Glomerular endothelial cell (primary cell): ENCODE measurements at places on chromosomes 5 and 9.

GRCh38 chr9:19988281-19988680, 199.4 kb upstream of the SLC24A2 start:
- DNase-seq, result no peak

DNA sequence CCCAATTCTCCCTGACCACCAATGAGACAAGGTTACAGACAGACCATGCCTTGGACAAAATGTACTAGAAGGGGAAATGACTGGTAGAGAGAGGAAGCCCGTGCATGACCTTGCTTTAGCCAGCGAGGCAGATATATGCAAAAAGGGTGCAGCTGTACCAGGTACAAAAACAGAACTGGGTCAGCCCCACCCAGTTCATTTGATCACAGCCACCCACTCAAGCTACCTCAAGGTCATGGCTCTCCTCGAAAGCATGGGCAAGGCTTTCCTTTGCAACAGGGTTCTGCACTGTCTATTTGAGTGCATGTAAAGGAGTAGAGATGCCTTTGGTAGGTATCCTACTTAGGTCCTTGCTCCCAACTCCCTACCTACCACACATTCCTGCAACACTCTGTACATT, 33.3 kb downstream of the TLE1 start:
- no peak for DNase-seq

DNA sequence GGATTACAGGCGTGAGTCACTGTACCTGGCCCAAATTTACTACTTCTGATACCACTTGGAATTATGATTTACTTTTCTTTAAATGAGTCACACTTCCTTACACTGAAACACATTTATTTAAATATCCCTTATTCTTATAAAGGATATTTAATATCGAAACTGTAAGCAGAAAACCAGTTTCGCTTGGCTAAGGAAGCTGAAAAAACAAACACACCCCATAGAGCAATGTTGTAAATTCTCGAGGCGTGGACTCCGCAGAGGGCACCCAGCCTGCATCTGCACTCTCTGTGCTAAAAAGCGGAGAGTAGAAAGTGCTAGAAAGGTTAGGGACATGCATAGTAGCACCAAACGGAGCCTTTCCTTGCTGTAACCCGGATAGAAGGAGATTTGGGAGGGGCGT, 86.5 kb downstream of the HMCN2 start:
- no peak for DNase-seq

GRCh38 chr9:75739884-75740611, 150.4 kb upstream of the PCSK5 start:
- no peak for DNase-seq

DNA sequence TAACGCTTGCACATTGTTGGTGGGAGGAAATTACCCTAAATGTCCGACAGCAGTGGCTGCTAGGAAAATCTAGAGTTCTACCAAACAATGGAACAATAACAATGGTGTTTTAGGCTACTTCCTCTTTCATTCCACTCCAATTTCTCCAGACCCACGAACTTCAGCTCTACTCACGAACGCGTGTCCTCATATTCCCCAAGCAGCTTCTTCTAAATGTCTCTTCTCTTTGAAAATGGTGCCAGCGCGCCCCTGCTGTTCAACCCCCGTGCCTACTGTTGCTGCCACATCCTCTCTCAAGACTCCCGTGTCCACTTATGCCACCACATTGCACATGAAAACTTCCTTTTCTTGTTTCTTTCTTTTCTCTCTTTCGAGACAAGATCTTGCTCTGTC, 25.6 kb downstream of the OR2V2 start:
- no peak for DNase-seq

- no peak for DNase-seq
These were observed 73.1 kb downstream of the RGS3 start for GRCh38 chr9:113536483-113537228.

DNA sequence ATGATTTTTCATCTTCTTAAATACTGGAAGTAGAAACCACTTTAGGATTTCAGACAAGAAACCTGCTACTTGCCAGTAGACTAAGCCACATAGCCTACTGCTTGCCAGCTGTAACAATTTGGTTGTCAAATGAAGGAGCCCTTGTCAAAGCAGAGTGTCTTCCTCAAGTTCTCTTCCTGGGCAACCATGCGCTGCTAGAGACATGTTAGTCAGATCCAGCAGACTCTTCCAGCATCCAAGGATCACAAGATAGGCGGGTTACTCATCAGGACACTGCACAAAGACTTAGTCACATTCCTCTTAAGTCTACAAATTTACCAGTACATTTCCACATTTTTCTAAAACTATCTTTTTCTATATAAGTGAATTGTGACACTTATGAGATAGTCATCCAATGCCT, 24.4 kb downstream of the SKIC3 start:
- DNase-seq, result no peak

- DNase-seq, result no peak
These were observed 67.8 kb downstream of the JAK2 start for GRCh38 chr9:5052838-5053237.

DNA sequence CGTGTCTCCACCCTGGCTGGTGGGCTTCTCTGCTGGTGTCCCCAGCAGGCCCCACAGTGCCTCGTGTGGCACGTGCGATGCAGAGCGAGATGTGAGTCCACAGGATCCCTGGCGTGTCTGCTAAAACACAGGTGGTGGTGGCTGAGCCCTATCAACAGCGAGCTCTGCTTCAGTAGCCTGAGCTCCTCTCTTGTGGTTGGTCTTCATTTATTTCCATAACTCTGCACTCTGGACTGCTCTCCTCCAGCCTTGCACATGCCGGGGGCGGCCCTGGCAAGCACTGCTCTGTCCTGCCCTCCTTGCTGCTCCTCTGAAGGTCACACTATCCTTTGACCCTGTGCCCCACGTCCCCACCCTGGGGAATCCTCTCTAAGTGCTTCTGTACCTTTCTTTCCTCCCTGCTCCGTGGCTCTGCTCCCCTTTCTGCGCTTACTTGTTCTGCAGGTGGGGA, 59.2 kb downstream of the NSUN2 start:
- no peak for DNase-seq

DNA sequence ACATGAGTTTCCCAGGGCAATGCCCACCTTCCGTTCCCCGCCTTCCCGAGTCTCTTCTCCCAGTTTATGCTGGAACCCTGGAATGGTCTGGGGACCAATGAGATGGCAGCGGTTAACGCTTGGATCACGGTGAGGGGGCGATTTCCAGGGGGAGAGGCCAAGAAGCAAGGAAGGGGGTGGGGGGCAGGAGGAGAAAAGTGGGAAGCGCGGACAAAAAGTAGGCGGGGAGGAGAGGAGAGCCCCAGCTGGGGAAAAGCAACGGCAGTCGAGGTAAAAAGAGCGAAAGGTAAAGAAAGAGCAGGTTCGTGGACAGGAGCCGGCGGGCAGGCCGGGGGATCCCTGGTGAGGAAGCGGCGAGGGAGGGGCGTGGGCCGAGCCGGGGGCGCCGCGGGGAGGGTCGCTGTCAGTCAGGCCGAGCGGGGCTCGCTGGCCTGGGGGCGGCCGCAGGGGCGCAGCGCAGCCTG, 508 bp upstream of the SNCAIP start:
- no peak for DNase-seq

DNA sequence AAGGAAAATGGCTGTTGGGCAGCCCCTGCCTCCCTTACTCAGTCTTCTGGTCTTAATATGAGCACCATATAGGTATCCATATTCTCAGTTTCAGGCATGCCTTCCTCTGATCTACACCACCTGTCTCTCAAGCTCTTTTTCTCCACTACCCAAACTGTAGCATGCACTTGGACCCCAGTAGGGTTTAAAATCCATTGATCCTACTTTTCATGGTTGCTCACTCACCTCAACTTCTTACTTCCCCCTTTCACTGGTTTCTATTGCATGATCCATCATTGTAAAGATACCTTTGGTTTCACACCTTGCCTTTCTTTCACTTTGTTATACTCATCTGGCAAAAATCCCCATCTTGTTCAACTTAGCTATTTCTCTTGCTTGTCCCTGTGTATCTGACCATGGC, 159.4 kb downstream of the KDM4C start:
- no peak for DNase-seq

DNA sequence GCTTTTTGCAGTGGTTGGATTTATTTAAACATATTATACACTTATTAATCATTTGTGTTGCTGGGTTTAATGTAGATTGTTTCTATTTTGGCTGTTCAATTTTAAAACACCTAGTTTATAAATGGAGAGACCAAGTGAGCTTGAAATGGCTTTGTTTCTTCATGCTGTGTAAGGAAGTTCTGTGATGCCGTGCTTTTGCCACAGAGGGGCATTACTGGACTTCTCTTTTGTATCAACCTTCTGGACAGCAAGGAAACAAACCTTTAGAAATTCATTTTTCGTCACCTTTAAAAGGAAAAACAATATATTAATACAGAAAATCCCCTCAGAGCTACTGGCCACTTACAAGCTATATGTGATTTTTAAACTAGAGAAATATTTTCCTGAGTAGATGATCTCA, 81.9 kb downstream of the DMRTA1 start:
- DNase-seq, result no peak

DNA sequence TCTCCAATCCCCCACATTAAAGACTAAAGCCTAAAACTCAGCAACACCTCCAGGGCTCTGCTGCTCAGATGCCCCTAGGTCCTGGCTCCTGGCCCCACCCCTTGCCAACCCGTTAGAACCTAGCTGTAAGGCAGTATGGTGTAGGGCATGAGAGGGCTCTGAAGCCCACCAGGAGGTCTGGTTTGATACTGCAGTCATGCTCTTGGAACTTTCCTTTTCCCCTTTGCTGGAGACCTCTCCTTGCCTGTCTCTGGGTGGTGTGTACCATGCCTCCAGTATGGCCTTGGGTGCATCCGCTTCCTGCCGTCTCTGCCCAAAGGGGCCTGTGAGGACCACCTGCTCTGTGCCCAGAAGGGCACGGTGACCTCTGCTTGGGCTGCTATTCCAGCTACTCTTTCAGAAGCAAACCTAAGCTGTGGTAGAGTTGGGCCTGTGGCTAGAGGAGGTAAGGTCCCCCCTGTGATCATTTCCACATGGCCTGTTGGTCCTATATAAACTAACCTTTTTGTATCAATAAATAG, 3.5 kb downstream of the TENT4A start:
- DNase-seq, result no peak

- DNase-seq, result no peak
These were observed 54.8 kb downstream of the IQGAP2 start for GRCh38 chr5:76457674-76458485.

DNA sequence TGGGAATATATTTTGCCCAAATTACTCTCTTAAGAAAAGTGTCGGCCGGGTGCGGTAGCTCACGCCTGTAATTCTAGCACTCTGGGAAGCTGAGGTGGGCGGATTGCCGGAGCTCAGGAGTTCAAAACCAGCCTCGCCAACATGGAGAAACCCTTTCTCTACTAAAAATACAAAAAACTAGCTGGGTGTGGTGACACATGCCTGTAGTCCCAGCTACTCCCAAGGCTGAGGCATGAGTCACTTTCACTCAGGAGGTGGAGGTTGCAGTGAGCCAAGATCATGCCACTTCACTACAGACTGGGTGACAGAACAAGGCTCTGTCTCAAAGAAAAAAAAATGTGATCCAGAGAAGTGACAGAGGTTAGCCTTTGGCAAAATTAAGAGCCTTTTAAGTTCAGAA, 26.4 kb upstream of the TMEM171 start:
- DNase-seq, result no peak

GRCh38 chr5:167961731-167962130, 329.7 kb upstream of the WWC1 start:
- no peak for DNase-seq

DNA sequence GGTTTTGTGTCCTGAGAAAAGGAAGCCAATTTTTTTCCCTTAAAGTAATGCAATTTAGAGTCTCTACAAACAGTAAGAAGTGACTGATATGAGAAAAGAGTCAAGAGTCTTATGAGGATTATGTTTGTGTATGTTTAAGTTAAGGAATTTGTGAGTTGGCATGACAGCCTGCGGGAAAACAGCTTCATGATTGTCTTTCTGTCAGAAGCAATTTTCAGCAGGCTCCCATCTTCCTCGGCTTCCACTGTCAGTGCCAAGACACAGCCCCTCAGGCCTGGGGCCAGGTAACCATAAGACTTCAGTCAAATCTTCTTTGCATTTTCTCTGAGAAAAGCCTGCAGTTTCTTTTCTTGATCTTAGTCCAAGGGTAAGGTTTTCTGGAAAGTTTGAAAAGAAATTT, 17.0 kb upstream of the SELENOP start:
- no peak for DNase-seq

- no peak for DNase-seq
These were observed 3.1 kb downstream of the PTRH1 start for GRCh38 chr9:127712371-127712770.

GRCh38 chr5:125404056-125404455, 657.6 kb upstream of the ZNF608 start:
- DNase-seq, result no peak
